ENCODE measurements at places on chromosomes 16 and 17.

- DNase-seq, result no peak
Observed at GRCh38 chr17:79650283-79650682, 39.4 kb upstream of the RBFOX3 start.

DNA sequence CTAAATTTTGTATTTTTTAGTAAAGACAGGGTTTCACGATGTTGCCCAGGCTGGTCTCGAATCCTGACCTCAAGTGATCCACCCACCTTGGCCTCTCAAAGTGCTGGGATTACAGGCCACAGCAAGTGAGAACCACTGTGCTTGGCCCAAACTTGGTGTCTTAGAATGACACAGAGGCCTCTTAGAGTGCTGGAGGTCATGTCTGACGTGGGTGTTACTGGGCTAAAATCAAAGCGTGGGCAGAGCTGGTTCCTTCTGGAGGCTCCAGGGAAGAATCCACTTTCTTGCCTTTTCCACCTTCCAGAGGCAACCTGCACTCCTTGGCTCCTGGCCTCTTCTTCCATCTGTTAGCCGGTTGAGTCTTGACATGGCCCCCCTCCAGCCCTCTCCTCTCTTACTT lies 53.8 kb downstream of the IRF8 start:
- DNase-seq, result no peak

GRCh38 chr16:72999541-73000019 lies 48.3 kb downstream of the ZFHX3 start:
- DNase-seq, result no peak

DNA sequence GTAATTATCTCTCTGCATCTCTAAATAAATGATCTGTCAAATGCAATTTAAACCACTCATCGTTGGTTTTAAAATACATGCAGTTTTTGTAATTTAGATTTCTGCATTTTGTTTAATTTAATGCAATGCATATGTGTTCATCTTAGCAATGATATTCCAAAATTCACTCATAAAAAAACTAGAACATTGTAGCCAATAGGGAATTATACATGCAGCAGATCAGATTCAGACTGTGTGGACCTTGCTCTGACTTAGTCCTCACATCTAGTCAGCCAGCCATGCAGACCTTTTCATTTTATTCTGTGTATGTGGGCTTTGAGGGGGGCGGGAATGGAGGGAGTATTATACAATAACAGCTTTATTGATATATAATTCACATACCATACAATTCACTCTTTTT lies 37.3 kb upstream of the SIAH1 start:
- no peak for DNase-seq

DNA sequence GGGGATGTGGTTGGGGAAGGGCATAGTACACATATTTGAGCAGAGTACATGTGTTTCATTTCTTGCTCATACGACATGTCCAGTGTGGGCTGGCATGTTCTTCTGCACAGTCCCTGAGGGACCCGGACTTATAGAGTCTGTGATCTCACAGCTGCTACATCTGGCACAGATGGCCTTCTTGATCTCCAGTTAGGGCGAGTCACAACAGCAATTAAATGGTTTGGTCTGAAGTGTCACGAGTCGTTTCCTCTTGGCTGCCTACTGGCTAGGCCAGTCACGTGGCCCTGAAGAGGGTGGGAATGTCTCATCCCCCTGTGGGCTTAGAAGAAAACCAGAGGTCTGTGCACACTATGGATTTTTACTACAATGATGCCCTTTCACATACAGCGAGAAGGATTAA lies 443.6 kb downstream of the WWOX start:
- no peak for DNase-seq

DNA sequence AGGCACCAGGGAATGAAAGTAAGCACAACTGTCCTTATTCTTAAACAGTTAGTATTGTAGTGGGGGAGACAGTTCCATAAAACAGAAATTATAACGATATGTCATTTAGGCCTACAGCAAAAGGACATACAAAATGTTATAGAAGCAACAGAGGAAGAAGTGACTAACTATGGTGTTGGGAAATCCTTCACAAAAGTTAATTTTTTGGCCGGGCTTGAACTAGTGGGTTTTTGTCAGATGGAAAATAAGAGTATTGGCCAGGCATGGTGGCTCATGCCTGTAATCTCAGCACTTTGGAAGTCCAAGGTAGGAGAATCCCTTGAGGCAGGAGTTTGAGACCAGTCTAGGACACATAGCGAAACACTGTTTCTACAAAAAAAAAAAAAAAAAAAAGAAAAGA lies 127.8 kb downstream of the SSH2 start:
- DNase-seq, result no peak

DNA sequence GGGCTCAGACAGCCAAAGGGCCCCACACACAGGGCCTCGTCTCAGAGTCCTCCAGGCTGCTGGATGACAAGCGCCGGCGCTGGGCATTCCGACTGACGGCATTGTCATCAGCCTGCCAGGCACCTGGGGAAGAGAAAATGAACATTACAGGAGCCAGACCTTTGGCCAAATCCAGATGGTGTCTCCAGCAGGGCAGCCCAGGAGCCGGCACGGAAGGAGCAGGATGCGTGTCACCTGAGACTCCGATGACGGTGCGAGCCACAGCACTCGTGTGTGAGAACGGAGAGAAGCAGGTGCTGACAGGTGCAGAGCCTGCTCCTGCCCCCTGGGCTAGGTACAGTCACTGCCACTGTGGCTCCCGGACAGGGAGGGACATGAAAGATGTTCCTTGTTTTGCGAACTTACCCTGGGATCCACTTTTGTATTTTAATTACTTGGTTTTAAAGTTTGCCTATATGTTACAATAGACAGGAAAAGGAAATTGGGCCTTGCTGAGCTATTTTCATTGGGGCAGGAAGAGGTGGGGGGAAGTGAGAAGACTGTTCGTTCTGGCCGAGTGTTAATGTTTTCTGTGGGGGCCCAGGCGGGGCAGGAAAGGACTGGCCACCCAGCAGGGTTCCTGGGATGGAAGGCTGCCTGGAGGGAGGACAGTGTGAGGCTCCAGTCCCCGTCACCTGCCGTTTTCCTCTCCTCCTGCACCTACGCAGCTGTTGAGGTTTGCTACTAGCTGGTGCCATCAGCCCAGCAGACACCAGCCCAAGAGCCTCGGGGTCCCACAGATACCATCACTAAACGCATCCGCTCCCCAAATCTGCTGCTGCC lies 4.4 kb upstream of the FOXJ1 start:
- no peak for DNase-seq

GRCh38 chr17:75824050-75824552 lies 20.1 kb downstream of the UNC13D start:
- no peak for DNase-seq

- no peak for DNase-seq
Observed at GRCh38 chr16:78816499-78817195, 717.2 kb downstream of the WWOX start.

DNA sequence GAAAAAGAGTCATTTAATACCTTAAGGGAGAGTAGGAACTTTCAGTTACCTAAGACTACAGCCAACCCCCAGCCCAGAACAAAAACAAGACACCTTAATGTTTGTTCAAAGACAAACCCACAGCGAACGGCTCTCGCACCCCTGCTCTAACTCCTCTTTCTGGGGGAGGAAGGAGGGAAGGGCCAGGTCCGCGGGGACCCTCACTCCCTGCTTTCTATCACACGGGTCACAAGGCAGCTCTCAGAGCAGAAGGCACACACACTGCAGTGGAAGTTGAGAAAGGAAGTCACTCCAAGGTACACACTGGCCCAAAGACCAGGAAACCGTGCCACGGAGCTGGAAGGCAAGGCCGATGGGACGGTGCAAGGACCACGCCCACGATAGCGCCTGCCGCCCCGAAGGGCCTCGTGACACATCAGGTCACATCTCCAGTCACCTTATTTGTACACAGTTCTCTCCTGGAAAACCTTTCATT lies 10.0 kb downstream of the LITAFD start:
- no peak for DNase-seq

Data from HCEC 1CT (cell line).